ENCODE measurements at places on chromosomes 7 and 10. TPM values are rescaled to one million over a fixed set of nuclear protein-coding genes. Genes with fewer than 3 reads are reported as not detected.

The HOXA3 gene
- total RNA-seq: 33.2 TPM

The TRIM50 gene
- not detected for total RNA-seq

The ARF5 gene
- 276 TPM for total RNA-seq

The SPDYE5 gene
- not detected for total RNA-seq

The CYP3A4 gene
- not detected for total RNA-seq

The PNLIPRP1 gene
- not detected for total RNA-seq

The SPDYE8 gene
- total RNA-seq: not detected

The VIPR2 gene
- total RNA-seq: not detected

The PAX4 gene
- not detected for total RNA-seq

The NRCAM gene
- total RNA-seq: 11.0 TPM

The TMEM273 gene
- not detected for total RNA-seq

The ZEB1 gene
- 16.0 TPM for total RNA-seq

The TEX47 gene
- total RNA-seq: not detected

The CHAT gene
- not detected for total RNA-seq

The FOXP2 gene
- 0.06 TPM for total RNA-seq

The ST8SIA6 gene
- 0.23 TPM for total RNA-seq

The LDB3 gene
- total RNA-seq: not detected

The KLF14 gene
- total RNA-seq: 0.14 TPM

The BAIAP2L1 gene
- total RNA-seq: 46.8 TPM

The NEBL gene
- total RNA-seq: 4.6 TPM

The CCT6A gene
- total RNA-seq: 308 TPM

The NSUN6 gene
- 7.2 TPM for total RNA-seq

The ITPRID1 gene
- not detected for total RNA-seq

The STAG3 gene
- 0.69 TPM for total RNA-seq

The SPDYE6 gene
- total RNA-seq: not detected

Data from epithelial cell of proximal tubule (primary cell).